ENCODE measurements at places on chromosomes 4 and X.

DNA sequence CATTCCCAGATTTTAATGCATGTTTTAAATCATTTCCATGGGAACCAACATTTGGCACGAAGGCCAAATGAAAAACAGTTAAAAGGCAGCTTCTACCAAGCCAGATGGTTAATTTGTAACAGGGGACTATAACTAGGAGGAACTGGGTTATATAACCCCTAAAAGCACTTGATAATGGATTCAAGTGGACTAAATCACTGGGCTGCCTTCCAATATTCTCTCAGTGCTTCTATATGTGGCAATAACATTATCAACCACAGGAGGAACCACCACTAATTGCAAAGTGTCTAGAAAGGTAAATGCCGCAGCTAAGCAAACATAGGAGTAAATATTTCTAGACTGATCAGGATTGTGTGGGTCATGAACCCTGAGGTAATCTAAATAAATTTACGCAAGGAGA, 391.5 kb downstream of the UBE2NL start:
- no peak for DNase-seq

DNA sequence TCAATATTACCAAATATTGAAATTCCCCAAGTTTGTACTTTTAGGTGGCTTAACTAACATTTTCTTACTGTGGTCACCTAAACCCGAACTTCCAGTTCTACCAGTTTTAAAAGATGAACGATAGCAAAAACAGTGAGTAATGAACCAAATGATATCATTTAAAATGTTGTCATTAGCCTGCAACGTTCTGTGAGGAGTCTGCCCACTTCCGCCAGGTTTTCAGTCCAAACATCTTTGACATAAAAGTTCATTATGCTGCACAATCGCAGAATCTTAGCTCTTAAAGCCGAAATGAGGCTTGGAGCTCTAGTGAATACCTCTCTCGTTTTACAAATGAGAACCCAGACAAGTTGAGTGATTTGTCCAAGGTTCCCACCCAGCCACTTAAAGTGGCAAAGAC, 762 bp downstream of the PIGA start:
- no peak for DNase-seq

DNA sequence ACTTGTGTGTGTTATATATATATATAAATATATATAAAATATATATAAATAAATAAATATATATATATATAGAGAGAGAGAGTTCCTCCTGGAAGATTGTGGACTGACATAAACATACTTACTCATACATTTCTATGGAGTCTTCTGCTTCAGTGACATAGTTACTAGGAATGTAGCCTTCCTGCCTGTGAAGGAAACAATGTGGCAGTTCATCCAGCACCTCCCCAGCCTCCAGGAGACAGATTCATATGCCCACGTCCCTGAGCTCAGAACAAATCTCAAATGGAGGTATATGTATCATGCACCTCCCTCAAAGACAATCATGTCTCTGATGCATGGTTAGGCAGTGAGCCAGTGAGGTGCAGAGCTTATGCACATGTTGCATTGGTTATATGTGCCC, 11.4 kb upstream of the TIMM8A start:
- no peak for DNase-seq

DNA sequence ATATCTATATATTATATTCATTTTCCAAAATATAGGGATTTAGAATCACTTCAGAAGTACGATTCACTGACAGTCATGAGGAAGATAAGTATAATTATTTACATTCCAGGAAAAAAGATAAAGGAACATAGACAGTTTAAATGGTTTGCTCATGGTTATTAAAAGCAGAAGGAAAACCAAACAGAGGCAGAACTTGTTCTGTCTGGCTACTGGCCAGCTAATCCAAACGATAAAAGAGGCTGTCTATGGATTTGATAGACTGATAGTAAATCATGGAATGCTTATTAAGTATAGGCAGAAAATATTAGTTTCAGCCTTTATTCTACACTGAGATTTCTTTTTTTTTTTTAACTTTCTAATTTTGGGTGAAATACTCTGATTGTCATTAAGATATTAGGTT, 50.2 kb downstream of the RPGR start:
- DNase-seq, result no peak

DNA sequence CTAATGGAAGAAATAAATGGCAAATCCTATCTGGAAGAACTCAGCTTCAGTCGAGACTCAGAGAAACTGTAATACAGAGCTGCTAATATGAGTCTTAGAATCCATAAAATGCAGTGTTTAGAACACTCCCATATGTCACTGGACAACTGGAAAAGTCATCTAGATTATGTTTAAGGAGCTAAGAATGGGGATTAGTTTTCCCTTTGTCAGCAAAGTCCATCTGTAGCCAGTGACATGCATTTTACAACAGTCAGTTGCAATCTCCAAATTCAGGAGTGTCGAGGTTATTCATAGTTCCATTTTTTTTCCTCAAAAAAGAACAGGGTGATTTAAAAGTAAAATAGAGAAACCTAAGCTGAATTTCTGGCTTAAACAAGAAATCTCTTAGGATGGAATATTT, 516.6 kb upstream of the GALNT7 start:
- no peak for DNase-seq

DNA sequence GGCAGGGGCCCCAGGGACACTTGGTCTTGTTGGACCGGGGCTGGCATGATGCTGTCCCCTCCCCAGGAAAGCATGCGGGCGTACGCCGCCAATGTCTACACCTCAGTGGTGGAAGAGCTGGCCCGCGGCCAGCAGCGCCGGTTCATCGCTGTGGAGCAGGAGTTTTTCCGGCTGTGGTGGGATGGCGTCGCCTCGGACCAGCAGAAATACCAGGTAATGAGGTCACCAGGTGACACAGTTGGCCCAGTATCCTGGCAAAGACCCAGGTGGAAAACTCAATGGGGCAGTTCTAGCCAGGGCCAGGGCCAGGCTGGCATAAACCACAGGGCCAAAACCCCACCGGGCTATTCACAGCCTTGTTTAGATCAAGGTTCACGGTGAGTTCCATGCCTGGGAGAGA, 1.5 kb downstream of the MAN2B2 start:
- no peak for DNase-seq

DNA sequence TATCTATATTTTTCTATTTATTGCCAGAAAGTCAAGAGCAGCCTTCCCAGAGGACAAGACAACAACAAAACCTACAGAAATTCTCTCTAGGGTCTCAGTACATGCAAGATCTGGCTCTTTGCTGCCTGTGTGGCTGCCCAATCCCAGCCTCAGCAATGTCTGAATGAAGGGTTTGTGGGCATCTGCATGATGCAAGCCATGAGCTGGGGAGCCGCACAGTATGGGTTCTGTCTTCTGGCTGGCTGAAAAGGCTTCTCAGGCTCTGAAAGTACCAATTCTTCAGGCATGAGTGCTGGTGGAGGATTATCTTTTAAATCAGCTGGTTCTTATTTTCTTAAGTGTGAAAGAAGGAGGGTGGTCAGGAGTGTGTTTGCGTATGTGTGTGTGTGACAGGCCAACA, 104.6 kb downstream of the PDGFRA start:
- DNase-seq, result no peak

- DNase-seq, result no peak
Observed at GRCh38 chr4:97938141-97938540, 205.1 kb downstream of the STPG2 start.

DNA sequence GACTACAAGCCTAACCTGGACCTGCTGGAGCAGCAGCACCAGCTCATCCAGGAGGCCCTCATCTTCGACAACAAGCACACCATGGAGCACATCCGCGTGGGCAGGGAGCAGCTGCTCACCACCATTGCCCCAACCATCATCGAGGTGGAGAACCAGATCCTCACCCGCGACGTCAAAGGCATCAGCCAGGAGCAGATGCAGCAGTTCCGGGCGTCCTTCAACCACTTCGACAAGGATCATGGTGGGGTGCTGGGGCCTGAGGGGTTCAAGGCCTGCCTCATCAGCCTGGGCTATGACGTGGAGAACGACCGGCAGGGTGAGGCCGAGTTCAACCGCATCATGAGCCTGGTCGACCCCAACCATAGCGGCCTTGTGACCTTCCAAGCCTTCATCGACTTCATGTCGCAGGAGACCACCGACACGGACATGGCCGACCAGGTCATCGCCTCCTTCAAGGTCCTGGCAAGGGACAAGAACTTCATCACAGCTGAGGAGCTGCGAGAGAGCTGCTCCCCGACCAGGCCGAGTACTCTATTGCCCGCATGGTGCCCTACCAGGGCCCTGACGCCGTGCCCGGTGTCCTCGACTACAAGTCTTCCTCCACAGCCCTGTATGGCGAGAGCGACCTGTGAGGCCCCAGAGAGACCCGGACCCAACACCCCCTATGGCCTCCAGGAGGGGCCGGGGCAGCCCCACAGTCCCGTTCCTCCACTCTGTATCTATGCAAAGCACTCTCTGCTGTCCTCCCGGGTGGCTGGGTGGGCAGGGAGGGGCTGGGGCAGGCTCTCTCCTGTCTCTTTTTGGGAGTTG, 486.2 kb downstream of the TRAM1L1 start:
- no peak for DNase-seq

- no peak for DNase-seq
Observed at GRCh38 chr4:118087366-118087765, 53.1 kb downstream of the NDST3 start.

DNA sequence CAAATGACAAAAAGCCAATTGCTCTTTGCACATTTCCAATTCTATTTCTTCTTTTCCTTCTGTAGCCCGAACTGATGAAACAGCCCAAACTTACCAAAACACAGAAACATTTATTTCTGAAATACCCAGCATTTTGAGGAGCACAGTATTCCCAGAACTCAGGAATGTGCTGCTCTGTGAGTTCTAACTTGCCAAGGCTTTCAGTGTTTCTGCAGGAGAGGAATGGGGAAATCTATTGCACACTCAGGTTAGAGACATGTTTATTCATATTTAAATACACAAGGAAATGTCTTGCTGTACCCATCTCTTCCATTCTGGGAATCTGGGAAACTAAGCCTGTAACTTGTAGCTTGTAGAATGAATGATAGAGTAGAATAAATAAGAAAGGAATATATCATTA, 10.7 kb downstream of the TMPRSS11D start:
- no peak for DNase-seq

DNA sequence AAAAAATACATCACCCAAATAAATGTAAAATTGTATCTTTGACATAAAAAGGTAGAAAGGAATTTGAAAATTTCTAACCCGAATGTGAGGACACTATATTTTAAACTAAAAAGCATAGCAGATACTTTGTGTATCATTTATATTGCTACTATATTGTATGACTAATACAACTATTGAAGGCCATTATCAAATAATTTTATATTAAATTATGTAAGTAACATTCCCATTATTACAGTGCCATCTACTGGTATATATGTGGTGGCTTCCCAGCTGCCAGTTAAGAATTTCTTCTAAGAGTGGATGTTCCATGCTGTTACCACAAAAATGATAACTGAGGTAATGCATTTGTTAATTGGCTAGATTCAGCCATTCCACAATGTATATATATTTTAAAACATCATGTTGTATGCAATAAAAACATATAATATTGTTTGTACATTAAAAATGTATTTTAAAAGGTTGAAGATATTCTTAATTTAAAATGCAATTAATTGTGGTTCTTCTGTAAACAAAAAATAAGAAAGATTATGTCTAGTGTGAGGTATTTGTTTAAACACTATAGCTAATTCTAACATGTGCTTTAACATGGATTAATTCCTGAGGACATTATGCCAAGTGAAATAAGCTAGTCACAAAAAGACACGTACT, 65.3 kb downstream of the EGF start:
- no peak for DNase-seq
